ENCODE measurements at places on chromosomes 5 and 9.

DNA sequence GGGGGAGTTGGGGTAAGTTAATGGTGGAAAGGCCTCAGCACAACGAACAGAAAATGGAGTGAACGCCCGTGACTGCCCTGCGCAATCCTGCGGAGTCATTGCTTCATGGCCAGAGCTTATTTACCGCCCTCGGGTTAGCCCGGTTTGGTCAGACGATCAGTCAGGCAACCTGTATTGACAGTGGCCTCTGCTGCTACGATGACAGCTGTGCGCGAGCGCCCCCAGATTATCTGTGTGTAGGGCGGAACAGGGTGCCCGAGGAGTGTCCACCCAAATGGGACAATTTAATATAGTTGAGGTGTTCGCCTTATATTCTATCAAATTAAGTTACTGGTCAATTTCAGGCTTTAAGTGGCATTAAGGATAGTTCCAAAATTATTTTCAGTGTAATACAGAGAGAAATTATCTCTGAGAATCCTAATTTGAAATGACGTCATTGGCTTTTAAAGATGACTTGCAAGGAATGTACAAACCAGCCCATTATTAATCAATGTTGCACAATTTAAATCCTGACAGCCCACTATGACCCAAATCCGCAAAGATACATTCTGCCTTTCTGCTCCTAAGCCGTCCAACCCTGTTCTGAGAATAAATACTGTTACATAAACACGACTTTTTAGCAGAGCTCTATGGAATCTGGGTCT lies 879 bp upstream of the UBQLN1 start:
- DNase-seq, result peak; percentile 40

DNA sequence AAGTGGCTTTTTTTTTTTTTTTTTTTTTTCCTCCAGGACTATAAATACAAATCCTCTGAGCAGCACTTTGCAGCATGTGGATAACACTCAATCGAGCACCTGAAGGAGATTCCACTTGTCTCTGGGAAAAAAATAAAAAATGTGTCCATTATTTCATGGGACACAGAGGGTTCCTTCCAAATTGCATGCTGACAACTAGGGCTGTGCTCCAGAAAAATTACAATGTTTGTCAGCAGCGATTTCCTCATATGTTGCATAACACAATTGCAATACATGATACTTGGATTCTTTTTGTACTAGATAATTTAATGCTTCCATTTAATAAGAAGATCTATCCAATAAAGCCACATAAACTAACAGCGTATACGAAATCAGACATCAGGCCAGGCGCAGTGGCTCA lies 84.4 kb downstream of the CDH18 start:
- no peak for DNase-seq

DNA sequence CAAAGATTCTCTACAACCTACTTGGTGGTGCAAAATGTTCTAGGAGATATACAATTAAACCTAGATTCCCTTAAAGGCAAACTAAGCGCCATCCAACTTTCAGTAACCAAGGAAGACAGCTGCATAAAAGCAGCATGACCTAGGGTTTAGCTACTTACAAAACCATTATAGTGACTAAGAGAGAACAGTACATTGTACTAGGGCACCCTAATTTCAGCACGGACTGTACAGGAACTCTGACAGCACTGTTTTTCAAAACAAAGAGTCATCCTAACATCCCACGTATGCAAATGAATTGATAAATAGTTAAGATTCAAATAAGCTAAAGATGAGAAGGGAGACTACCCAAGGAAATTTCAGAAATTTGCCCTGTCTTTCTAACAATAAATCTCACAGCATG lies 30.0 kb downstream of the STRBP start:
- no peak for DNase-seq

DNA sequence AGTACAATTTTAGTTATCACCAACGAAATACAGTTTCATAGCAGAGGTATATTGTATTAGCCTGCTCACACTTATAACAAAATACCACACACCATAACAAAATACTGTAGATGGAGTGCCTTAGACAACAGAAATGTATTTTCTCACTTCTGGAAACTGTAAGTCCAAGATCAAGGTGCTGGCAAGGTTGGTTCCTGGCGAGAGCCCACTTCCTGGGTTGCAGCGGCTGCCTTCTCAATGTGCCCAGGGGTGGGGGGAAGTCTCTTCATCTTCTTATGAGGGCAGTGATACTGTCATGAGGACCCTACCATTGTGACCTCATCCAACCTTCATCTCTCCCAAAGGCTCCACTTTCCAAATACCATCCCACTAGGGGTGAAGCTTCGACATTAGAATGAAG lies 30.5 kb upstream of the GADD45G start:
- DNase-seq, result no peak

- DNase-seq, result no peak
These were observed 382.9 kb downstream of the GLIS3 start for GRCh38 chr9:3916984-3917383.

DNA sequence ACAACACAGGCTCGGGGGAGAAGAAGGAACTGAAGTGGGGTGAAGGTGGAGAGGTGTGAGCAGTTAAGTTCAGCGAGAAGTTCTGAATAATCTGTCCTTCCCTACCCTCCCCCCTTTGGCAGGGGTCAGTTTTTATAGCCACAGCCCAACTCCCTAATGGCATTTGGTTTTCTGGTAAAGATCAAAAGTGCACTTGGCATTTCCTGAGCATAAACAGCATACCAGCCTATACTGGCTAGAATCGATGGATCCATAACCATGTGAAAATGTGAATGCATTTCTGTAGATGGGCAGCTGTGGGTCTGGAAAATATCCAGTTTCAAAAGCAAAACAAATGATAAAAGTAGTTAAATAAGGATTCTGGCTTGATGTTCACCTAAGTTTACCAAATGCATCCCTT lies 410.9 kb downstream of the PLK2 start:
- no peak for DNase-seq

- DNase-seq, result peak; percentile 20
These were observed 523 bp downstream of the MAML1 start for GRCh38 chr5:179732918-179733771.

DNA sequence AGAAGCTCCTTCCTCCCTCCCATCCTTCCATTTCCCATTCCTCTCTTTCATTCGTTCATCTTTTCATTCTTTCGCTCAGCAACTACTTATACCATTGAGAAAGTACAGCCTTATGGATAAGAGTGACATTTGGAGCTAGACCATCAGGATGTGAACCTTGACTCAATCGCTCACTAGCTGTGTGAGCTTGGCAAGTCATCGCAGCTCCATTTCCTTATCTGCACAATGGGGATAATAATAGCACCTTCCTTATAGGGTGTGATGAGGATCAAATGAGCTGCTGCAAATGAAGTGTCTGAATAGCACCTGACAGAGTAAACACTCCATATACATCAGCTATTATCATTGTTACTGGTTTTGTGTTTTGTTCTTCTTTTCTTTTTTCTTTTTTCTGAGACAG lies 28.1 kb upstream of the SYNPO start:
- DNase-seq, result no peak

GRCh38 chr5:33816791-33817190 lies 75.0 kb downstream of the ADAMTS12 start:
- no peak for DNase-seq

DNA sequence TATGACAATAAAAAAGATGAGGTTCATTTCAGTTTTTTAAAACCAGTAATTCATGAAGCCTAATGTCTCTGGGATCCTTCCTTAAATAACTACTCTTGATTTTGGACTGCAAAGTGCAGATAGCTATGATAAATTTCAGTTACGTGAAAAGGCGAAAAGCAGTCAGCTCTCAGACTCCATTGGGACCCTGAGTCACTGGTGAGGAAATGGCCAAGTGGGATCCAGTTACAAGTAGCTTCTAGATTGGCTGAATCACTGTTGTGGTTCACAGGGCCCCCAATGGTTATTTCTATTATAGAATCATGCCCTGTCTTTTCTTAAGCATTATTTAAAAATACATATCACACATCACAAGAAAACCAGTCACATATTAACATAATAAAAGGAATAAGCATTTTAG lies 31.1 kb upstream of the PPP3R2 start:
- DNase-seq, result no peak

GRCh38 chr5:137592317-137592716 lies 93.2 kb upstream of the SPOCK1 start:
- DNase-seq, result no peak

DNA sequence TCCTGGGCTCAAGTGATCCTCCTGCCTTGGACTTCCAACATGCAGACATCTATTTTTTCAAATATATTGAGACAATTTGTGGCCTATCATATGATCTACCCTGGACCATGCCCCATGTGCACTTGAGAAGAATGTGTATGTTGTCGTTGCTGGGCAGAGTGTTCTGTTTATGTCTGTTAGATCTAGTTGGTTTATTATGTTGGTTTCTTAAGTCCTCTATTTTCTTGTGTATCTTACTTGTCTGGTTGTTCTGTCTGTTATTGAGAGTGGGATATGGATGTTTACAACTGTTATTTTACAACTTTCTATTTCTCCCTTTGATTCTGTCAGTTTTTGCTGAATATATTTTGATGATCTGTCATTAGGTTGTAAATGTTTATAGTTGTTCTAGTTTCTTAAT lies 10.2 kb upstream of the TMEM171 start:
- DNase-seq, result no peak

GRCh38 chr5:93503598-93504067 lies 77.4 kb downstream of the NR2F1-AS1 start:
- no peak for DNase-seq
